GM04504 (cell line): ENCODE measurements at places on chromosomes 3 and 15.

GRCh38 chr3:62167566-62168262 is 205.6 kb downstream of the FEZF2 start:
- no peak for DNase-seq

- no peak for DNase-seq
Measured at GRCh38 chr3:115418583-115418982, 204.7 kb upstream of the GAP43 start.

DNA sequence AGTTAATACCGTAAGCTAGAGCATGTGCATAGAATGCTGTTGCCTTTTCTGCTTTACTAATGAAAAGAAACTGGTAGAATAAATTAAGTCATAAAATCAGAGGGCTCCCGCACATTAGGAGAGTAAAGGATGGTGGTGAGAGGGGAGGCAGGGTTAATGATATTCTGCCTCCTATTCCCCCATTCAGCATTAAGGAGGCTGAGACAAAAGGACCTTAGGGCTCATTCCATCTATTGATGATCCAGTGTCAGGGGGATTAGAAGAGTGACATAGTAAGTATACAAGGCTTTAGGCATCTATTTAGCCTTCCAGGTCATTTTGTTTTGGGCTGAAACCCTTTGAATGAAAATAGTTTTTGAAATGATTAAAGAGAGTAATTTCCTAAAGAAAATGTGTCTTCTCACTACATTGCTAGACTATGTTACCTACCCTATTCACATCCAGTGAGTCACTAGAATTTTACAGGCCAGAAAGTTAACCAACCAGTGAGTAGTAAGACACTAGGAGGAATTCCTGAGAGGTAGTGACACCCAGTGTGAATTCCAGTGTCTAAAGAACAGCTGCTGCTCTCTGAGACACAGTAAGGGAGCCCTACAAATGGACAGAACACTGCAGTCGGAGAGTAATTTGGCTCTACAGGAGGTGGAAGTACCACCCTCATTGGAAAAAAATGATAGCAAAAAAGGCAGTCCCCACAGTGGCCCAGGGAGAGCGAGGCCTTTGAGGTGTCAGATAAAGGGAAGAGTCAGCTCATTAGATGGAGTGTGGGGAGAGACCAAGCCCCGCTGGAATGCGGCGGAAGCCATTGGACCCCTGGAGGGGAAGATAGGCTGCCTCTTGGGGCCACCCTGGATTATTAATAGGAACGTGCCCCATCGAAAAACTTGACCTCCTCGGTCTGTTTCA is 67.6 kb downstream of the TUSC7 start:
- no peak for DNase-seq

- DNase-seq: no peak
Measured at GRCh38 chr15:56371495-56372147, 6.4 kb downstream of the TEX9 start.

DNA sequence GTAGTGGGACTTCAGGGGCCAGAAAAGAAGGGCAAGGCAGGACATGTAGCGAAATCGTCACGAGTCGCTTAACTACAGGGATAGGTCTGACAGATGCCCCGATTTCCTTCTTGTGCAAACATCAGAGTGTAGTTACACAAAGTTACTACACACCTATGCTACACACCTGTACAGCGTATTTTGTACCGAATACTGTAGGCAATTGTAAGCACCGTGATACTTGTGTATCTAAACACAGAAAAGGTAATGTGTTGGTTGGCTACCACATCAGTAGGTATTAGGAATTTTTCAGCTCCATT is 515 bp upstream of the MTHFS start:
- no peak for DNase-seq

GRCh38 chr3:46675426-46675825 is 18.1 kb downstream of the ALS2CL start:
- DNase-seq: no peak
